HCT116 (cell line): ENCODE measurements at places on chromosomes 3 and 15. TPM values are rescaled to one million over a fixed set of nuclear protein-coding genes. Genes with fewer than 3 reads are reported as not detected.
A peak's percentile ranks its signal among the peaks of the same experiment; 100 is the strongest.

GRCh38 chr15:72782274-72783003, 1.1 kb downstream of the ADPGK start:
- peak overlapping the region; percentile 98 for H3K4me3 ChIP-seq
- H3K36me3 ChIP-seq: peaks cover 21% of the 10 kb centered on the region; the same call in 1 of the 2 replicates
- no peaks in the 10 kb centered on the region for H3K27me3 ChIP-seq
- DNase-seq: no peak
- H3K27ac ChIP-seq: peak overlapping the region; percentile 57; the same call in 1 of the 2 replicates

The NMNAT3 gene
- 5.7 TPM for total RNA-seq

The PEX5L gene
- not detected for total RNA-seq

The TXNRD3 gene
- 19.3 TPM for total RNA-seq

GRCh38 chr3:40653001-40653400, 128.2 kb downstream of the ZNF621 start:
- no peaks in the 10 kb centered on the region for H3K27me3 ChIP-seq
- H3K36me3 ChIP-seq: no peaks in the 10 kb centered on the region
- no peak overlapping the region for H3K27ac ChIP-seq
- H3K4me1 ChIP-seq: no peaks in the 10 kb centered on the region

The ISLR2 gene
- 0.05 TPM for total RNA-seq

GRCh38 chr15:94135486-94136147, 95.7 kb upstream of the MCTP2 start:
- no peak overlapping the region for H3K4me3 ChIP-seq
- DNase-seq: no peak
- no peaks in the 10 kb centered on the region for H3K4me1 ChIP-seq
- no peaks in the 10 kb centered on the region for H3K36me3 ChIP-seq

The ACAP2 gene
- total RNA-seq: 43.0 TPM

DNA sequence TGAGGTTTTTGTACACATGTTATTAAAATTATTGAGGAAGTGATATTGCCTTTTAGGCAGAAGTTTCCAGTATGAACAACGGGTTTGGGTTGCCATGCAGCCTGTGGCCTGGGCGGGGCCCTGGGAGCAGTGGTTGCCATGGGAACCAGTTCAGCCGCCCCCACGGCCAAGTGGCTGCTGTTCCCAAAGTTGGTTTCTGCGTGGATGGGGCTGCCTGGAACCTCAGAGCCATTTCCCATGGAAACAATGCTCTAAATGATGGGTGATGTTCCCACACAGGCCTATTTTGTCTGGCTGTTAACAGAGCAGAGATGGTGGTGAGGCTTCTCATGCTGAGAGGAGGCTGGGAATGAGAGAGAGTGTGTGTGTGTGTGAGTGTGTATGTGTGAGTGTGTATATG, 19.5 kb downstream of the MRAS start:
- no peaks in the 10 kb centered on the region for H3K27me3 ChIP-seq
- H3K4me3 ChIP-seq: no peak overlapping the region
- H3K27ac ChIP-seq: no peak overlapping the region
- no peaks in the 10 kb centered on the region for H3K36me3 ChIP-seq
- no peak for DNase-seq
